ENCODE measurements at places on chromosomes 6 and 20.

- no peak for DNase-seq
Observed at GRCh38 chr6:123803504-123804013, at the start of gene NKAIN2. TSS of gene NKAIN2 (plus strand) at chr6:123803865.

DNA sequence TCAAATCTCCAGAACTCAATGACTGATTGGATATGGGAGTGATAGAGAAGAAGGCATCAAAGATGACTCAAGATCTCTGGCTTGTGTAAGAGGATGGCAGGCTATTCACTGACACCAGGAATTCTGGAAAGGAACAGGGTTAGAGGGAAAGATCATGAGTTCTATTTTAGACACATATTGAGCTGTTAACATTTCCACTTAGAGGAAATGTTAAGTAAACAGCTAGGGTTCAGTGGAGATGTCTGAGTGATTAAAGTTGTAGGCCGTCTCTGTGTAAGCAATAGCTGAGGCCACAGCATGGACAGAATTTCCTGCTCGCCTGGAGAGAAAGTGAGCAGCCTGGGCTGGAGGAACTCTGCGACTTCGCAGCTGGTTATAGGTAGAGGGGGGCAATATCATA, 21.0 kb downstream of the ZC3H12D start:
- no peak for DNase-seq

DNA sequence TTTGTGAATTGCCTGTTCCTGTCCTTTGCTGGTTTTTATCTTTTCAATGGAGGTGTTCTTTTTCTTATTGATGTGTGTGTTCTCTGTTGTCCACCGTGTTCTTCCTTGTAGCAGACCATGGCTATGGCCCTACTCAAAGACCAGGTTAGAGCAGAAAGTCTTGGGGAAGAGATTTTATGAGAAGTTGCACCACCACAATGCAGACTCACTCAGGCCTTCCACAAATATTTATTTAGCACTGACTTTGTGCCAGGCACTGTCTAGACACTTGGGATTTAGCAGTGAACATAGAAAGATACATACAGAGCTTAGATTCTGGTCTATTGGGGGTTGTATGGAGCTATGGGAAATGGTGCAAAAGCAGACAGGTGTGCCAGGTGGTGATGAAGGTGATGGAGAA, 98.8 kb downstream of the DTD1 start:
- no peak for DNase-seq

- no peak for DNase-seq
Observed at GRCh38 chr20:32511358-32512046, 73.6 kb downstream of the NOL4L start.

GRCh38 chr6:5547556-5547955, 286.2 kb downstream of the FARS2 start:
- no peak for DNase-seq

DNA sequence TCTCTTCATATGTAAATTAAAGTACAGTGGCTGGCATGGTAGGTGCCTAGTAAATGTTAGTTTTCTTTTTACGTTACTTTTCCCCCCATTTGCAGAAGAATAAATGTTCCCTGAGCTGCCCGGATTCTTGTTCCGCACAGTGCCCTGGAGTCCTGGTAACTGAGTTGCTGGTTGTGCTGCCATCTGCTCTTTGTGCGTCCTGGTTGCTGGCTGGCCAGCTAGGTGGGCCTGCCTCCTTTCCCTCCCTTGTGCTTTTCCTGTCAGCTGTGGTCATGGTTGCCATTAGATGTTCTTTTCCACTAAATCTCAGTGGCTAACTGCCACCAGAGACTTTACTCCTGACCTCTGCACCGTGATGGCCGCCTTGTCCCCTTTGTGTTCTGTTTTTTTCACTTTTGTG, 28.6 kb downstream of the CEP43 start:
- no peak for DNase-seq

All from HS-27A (cell line).